ENCODE measurements at places on chromosomes 12 and 14.

DNA sequence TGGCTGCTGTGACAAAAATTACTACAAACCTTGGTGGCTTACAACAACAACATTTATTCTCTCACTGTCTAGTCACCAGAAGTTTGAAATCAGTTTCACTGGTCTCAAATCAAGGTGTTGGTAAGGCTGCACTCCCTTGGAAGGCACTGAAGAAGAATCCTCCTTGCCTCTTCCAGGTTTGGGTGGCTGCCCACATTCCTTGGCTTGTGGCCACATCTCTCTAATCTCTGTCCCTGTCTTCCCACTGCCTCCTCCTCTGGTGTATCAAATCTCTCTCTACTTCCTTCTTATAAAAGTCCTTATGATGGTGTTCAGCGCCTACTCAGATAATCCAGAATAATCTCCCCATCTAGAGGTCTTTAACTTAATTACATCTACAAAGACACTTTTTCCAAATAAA, 31.0 kb downstream of the PLCZ1 start:
- no peak for DNase-seq

DNA sequence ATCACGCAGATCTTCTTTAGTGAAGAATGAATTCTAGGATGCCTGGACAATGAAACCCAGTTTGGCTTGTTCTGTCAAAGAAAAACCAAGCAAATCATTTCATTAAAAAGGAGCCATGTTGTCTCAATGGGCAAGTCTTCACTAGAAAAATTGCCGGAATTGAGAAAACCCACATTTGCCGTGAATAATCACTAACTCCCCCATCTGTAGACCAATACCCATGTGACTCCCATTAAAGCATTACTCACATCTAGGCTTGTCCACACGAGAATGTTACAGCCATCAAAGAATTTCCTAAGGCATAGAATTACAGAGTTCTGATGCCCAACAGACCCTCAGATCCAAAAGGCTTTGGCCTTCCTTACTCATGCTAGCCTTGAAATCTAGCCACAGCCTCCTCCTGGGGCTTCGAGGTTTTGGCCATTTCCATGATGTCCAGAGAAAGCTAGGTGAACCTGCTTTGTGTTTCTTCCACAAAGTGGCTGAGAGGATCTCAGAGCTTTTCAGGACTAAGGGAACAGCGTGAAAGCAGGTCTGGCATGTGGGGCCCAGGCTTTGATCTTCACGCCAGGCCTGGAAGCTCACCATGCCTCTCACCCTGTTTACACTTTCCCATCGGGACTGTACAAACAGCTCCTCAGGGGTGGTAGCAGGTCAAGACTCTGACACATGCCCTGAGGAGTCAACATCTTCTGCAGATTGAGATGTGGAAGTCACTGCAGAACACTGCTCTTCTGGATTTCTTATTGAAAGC, 12.1 kb downstream of the SLC7A8 start:
- DNase-seq: no peak

DNA sequence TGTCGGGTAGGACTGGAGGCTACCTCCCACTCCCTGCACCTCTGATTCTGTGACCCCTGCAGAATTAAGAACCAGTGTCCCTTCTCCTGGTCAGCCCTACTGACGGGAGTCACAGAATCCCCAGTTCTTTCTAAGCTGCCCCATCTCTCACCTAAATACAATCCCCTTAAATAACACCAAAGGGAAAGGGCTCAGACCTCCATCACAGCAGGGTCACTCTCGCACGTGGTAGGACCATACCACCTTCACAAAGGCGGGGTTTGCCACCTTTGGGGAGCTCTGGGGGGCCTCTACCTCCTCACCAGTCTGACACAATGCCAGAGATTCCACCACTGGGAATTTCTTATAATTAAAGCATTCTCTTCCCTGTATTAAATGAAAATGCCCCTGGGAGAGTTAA, 35.6 kb downstream of the DAD1 start:
- DNase-seq: no peak

DNA sequence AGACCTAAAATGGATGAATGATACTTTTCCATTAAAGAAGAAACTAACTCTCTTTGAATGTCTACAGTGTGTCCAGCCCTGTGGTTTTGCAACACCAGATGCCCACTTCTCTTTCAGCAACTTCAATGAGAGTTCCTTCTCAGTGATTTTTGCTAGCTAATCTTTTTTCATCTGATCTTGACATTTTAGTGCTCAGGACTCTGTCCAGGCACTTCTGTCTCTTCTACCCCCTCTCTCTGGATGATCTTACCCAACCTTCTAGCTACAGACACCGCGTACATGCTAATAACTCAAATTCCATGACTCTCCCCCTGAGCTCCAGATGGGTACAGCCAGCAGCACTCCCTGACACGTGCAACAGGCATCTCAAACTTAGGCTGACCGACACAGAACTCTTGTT, 161.1 kb upstream of the FOXN3 start:
- DNase-seq: no peak

DNA sequence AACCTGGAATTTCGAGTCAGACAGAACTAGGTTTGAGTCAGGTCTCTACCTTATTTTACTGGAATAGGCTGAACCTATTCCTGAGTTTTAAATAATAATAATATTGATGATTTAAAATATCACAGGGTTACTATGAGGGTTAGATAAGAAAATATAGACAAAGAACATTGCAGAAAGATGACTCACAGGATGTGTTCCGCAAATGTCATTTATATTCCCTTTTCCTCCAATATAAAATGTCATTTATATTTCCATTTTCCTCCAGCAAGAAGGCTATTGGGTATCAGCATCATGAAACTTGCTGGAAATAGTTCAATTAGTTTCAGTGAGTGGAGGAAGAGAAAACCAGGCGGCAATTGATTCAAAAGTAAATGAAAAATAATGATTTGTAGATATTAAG, 163.9 kb upstream of the RASSF8 start:
- DNase-seq: no peak

- DNase-seq: no peak
Measured at GRCh38 chr12:59768031-59768430, 172.2 kb downstream of the SLC16A7 start.

- no peak for DNase-seq
Measured at GRCh38 chr14:100031506-100032281, 33.5 kb upstream of the EVL start.

DNA sequence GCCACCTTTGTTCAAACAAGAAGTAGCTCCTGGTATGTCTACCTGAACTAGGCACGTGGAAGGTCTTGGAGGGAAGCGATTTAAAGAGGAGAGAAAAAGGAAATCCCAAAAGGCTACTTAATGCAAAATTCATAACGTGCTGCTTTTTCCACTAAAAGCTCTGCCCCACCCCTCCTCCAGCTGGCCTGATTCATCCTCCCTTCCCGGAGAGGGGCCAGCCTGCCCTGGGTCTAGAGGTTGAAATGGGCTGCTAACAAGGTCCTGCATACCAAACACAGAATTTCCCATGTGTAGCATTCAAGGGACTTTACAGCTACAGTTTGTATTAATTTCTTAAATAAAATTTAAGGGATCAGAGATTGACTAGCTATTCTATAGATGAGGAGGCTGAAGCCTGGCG, 83.2 kb downstream of the KNTC1 start:
- DNase-seq: no peak

DNA sequence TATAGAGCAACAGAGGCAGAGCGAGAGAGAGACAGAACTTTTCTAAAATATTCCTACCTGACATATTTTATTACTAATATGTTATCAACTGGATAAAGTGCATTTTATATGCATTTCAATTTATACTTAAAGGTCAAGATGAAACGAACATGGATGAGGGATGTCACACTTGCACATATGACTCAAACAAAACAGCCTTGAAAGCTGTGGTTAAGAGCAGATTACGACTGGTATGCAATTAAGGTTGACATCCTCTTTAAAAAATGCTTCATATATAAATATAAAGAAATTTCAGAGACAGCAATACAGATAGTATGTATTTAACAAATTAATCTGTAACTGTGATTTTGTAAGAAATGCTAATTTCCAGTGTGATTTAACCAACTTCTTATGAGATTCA, 52.5 kb downstream of the LMO3 start:
- DNase-seq: no peak

- DNase-seq: no peak
Measured at GRCh38 chr14:51310505-51310944, 70.5 kb downstream of the TMX1 start.

- DNase-seq: peak; percentile 69
Measured at GRCh38 chr14:103104654-103105452, 10.3 kb downstream of the EXOC3L4 start.

- no peak for DNase-seq
Measured at GRCh38 chr12:18719922-18720510, 17.8 kb downstream of the PLCZ1 start.

- DNase-seq: no peak
Measured at GRCh38 chr14:95442016-95442632, 74.3 kb downstream of the SYNE3 start.

GRCh38 chr14:98035396-98035795, 1236.6 kb downstream of the BCL11B start:
- DNase-seq: no peak

- DNase-seq: no peak
Measured at GRCh38 chr12:69916544-69917235, 91.7 kb downstream of the MYRFL start.

- no peak for DNase-seq
Measured at GRCh38 chr12:58814036-58814435, 106.3 kb downstream of the LRIG3 start.

GRCh38 chr12:109592195-109592904, 18.8 kb downstream of the MVK start:
- DNase-seq: no peak

DNA sequence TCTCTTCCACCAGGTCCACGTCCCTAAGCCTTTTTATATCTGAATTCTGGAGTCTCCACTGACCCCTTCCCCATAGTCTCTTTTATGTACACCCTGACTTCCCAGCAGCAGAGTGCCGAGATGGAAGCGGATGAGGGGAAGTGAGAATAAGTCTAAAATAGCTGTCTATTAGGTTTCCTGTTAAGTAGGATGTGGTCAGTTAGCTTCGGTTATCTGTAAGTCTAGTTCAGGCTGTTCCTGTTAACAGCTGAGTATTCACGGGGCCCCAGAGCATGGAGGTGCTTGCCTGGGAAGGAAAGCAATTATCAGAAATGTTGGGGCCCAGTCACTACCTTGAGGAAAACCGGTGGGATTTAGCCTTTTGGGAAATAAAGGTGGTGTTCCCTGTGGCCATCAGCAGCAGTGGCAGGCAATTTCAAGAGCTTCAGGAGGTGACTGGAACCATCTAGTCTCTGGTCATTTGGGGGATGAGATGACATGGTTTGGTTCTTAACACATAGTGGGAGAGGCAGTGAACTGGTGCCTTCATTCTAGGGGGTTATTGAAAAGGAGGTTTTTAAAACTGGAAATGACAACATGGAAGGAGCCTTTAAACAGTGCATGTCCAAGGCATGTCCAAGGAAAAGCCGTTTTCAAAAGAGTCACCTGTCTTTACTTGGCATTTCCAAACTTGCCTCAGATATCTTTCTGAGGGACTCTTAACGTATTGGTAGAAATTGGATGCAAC, 21.8 kb downstream of the CHST11 start:
- no peak for DNase-seq

- DNase-seq: no peak
Measured at GRCh38 chr12:105706321-105706972, 376.0 kb downstream of the C12orf75 start.

DNA sequence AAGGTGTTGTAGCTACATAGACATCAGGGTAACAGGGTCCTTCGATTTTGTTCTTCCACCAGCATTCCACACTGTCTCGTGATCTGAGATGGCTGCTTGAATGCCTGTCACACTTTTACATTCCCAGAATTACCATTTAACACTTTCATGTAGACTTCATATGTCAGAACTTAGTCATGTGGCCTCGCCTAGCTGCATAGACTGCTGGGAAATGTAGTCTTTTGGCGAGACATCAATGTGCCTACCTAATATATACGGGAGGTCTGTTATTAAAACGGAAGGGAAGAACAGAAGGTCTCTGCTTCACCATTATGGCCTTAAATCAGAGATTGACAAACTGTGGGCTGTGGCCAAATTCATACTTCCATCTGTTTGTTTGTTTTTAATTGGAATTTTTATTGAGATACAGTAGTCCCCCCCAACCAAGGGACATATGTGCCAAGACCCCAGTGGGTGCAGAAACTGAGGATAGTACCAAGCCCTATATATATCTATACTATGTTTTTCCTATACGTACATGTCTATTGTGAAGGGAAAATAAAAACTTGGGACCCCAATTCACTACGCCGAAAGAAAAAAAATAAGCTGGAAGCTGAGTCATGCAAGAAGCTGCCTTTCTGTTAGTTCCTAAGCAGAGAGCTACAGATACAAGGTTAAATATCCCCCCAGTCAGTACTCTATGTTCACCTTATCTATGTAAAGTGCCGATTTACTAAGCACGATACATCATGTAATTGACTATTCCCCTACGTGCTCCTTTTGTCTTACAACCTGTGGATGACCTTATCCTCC, 11.3 kb upstream of the HRK start:
- DNase-seq: no peak
